Activated CD4-positive, alpha-beta T cell treated with anti-CD3 and anti-CD28 coated beads, Interleukin-2, amount 10 ng/mL, durations not matched to agents 24 days and 14 days (primary cell): ENCODE measurements at places on chromosomes 4 and X.

DNA sequence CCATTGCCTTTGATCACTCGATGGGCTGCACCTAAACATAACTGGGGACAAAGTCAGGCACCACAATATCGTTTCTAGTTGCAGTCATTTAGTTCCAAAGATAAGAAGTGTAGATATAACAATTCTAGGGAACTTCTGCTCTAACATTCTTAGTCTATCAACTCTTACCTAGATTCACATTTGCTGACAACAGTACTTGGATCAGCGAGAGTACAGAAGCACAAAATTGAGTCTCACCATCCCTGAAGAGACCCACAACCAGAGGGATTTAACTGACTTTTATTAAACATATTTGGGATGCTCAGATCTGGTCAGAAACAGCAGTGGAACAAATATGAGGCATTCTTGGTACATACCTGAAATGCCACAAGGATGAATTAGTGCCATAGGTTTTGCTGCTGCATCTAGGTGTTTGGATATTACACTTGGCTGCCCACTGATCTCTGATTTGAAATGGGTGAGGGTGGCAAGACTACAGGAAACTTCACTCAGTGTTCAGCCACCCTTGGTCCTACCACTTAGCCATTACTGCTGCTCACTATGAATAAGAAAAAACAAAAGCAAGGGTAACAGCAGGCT is 28.9 kb upstream of the HUWE1 start:
- peak; percentile 59 for DNase-seq

DNA sequence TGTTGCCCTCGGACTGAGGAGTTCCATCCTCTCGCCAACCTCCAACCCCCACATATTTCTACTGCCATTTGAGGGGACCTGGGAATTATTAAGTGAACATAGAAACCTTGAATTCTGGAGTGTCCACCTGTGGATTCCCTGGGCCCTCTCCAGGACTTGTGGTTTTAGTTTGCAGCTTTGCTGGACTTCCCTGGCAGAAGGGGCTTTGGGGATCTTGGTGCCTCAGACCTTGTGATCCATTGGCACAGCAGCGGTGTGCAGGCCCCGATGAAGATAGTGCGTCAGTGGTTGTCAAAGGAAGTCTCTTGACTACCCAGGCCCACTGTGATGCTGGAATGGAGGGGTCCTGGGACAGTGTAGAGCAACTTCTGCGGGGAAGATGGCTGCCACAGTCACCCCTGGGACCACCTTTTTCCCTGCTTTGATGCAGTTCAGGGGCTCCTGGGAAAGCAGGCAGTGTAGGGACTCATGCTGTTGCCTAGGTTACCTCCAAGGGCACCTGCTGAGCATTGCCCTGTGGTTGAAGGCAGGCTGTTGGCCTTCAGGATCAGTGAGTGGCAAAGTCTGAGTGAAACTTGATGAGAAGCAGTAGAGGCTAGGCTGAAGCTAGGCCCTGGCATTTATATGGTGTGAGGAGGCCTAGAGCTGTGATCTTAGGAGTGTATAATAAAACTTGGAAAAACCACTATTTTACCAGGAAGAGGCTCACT is 2.2 kb downstream of the SLC16A2 start:
- no peak for DNase-seq

GRCh38 chrX:21655901-21656586 is 2.1 kb downstream of the KLHL34 start:
- no peak for DNase-seq

GRCh38 chr4:165991325-165992180 is 118.5 kb downstream of the TLL1 start:
- no peak for DNase-seq

DNA sequence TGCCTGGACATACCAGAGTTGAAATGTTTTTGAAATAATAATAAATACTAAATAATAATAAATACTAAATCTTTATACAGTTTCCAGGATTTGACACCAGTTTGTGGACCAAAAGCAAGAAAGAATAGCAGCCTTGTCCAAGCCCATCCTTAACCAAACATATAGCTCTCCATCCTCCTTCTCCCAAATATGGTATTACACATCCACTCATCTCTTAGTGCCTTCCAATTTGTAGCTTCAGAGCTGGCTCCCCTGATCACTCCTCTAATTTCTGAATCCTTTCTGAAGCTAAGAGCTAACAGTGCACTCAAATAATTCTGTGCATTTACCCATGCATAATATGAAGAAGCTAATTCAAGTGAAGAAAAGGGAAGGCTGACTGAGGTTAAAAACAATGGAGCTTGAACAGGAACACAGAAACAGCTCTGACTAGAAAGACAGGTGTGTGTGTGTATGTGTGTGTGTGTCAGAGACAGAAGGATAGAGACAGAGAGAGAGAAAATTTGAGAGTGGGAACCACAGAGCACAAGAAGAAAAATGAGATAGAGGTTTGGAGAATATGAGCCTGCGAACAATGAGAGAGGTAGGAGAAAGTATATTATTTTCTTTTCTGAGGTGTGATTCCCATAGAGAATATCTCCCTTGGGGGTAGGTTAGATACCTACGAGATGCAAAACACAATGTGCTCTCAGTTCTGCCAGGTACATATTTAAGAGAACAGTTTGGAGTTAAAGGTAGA is 123.5 kb downstream of the CAMK2D start:
- no peak for DNase-seq
